ENCODE measurements at places on chromosomes 11 and 22.

DNA sequence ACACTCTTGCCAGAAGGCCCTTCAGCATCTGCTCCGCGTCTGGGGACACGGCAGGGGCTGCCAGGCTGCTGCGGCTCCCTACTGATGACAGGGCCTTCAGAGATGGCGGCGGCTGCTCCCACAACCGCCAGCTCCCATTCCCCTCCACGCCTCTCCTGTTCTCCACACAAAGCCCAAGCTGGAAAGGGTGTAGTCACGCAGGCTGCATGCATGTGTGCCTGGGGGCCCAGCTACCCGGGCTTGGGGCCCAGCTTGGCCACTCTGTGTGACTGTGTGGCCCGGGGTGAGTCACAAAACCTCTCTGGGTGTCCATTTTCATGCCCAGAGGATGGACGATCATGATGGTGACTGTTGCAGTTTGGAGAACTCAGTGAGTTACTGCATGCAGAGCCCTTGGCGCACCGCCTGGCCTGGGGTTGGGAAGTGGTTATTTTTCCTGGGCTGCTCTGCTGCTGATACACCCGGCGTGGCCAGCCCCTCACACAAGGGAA is 31.7 kb upstream of the PARVB start:
- no peak for DNase-seq

DNA sequence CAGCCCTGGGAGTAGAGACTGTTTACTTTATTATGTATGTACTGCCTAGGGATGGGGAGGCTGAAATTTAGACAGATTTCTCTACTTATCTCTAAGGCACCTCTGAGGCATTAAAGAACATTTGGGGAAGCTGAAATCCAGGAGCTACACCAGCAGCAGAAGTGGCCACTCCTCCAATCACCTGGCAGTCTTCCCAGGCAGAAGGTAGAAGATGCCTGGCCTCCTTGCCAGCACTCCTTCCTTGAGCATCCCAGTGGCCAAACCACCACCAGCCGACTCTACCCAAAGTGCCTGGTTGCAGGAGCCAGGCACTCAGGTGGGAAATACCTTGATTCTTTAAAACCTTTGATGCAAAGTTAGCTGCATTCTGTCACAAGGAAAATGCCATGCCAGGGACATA is 1.9 kb upstream of the FAT3 start:
- DNase-seq: no peak

DNA sequence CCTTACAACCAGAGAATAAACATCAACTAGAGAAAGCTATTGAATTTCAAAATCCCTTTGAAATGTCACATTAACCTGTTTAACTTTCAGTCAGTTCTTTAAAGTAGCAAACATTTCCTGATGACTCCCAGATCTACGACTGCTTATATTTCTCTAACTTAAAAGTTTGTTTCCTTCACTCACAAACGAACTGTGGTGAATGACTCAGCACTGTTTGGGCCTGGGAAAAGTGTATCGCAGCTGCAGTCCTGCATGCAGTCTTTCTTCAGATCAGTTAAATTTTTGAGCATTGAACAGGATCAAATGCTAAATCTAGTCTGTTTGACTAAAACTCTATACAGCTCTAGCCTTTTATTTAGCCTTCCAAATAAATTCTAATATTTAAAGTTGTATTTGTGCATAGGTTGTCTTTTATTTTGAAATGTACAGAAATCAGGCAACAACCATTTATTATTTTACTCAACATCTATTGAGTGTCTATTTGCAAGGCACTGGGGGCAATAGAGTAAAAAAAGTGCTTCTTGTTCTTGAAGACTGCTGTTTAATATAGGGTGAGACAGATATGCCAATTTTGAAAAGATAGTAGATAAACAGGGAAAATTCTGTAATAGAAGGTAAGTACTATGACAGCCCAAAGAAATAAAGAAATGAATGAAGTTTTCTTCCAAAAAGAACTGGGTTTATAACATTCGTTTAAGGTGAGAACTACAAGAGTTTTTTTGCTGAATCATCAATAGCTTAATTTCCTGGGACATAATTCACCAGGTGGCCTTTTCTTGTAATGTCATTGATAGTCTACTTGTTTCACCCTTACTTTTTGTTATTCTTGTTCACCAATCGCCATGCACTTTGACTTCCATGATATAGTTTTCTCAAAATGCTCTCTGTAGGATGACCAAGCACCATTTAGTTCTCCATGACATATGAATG is 235.4 kb downstream of the METTL15 start:
- no peak for DNase-seq

GRCh38 chr11:77193167-77193566 is 65.1 kb downstream of the MYO7A start:
- no peak for DNase-seq

DNA sequence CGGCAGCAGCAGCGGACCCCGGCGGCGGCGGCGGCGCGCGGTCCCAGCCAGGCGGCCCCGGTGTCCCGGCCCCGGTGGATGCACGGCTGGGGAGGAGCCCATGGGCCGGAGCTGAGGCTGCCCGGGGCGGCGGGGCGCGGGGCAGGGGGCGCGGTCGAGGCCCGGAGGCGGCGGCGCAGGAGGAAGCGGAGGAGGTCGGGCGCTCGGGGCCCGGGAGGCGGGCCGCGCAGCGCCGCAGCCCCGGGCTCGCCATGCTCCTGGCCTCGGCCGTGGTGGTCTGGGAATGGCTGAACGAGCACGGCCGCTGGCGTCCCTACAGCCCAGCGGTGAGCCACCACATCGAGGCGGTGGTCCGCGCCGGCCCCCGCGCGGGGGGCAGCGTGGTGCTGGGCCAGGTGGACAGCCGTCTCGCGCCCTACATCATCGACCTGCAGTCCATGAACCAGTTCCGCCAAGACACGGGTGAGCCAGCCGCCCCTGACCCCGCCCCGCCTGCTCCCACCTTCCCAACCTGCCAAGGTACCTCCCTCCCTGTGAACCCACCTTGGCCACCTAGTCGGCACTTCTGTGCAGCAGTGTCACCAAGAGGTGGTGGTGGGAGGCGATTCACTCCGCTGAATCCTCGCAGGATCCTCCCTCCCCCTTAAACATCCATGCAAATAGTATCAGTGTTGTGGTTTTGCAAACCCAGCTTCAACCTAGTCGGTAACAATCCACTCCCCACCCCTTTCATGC is 580 bp downstream of the DTX4 start:
- DNase-seq: no peak

DNA sequence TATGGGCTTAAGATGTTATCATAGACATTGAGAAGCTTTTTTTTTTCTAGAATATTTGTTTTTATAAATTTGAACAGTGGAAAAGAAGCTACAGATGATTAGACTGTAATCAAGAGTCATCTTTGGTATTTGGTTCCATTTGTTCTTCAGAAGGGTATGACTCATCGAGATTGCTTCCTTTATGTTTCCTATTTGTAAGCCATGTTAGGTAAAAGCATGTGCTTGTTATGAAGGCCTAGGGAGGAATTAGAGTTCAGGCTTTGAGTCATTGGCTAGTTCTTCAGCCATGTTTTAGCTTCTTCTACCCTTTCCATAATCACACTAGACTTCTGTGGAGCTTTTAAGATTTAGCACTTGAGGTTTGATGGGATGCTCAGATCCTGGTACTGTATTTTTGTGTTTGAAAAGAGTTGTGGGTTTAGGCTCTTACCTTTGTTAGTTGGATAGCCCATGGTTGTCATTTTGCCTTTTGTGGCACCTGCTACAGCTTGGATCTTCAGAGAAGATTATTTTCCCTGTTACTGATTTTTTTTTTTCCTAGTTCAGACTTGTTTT is 44.3 kb downstream of the POLD3 start:
- DNase-seq: no peak

GRCh38 chr22:35430897-35431322 is 31.0 kb downstream of the MCM5 start:
- DNase-seq: peak; percentile 3

DNA sequence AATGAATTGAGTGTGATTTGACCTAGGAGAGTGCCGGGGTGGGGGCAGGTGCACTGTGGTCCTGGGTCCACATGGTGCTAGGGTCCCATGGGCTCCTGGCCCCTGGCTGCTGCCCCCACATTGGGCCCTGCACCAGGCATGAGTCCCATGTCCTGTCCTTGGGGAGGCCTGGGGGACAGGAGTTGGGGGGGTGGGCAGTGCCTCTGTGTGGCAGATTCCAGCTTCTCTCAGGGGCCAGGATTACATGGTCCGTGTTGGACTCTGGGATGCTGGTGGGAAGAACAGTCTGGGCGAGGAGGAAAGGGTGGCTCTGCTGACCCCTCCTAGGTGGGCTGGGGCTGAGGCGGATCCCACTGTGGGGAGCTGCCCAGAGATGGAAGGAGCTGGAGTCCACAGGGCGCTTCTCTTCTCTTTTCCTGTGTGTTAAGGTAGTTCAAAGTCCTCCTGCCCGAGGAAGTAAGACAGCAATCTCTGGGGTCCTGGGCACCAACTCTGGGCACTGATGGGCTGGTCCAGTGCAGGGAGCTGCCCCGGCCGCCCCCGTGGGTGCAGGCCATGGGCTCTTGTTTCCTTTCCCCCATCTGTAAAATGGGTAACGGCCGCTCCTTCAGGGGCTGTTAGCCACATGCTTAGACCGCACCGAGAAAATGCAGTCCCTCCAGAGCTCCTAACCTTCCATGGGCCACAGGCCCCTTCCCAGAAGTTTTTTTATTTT is 19.8 kb downstream of the KCNQ1 start:
- DNase-seq: no peak

All from NCI-H187 (cell line).